NCI-H460 (cell line): ENCODE measurements at places on chromosomes 1 and 21. TPM values are rescaled to one million over a fixed set of nuclear protein-coding genes. Genes with fewer than 3 reads are reported as not detected.

Gene RRP1
- total RNA-seq, result 23.3 and 24.9 TPM in 2 replicates

Gene PKLR
- not detected in 2 replicates for total RNA-seq

Gene THEM5
- not detected in 2 replicates for total RNA-seq

Gene EFHD2
- total RNA-seq, result 212 and 236 TPM in 2 replicates

Gene RHD
- not detected in 2 replicates for total RNA-seq

Gene FCRL5
- not detected in 2 replicates for total RNA-seq

Gene LCE1F
- not detected in 2 replicates for total RNA-seq

Gene OR6N1
- total RNA-seq, result not detected in 2 replicates

Gene PTPRC
- not detected in 2 replicates for total RNA-seq

Gene RCC1
- 34.2 and 38.9 TPM in 2 replicates for total RNA-seq

Gene LCE3D
- not detected in 2 replicates for total RNA-seq

Gene SETSIP
- total RNA-seq, result 0.17 TPM in 1 of 2 replicates, not detected in the other

Gene FCRLB
- total RNA-seq, result 0.97 and 2.0 TPM in 2 replicates

Gene ZNF683
- not detected in 2 replicates for total RNA-seq

Gene KLHL12
- total RNA-seq, result 41.0 and 44.6 TPM in 2 replicates

Gene ZNF687
- 22.6 and 23.0 TPM in 2 replicates for total RNA-seq

Gene TSPAN1
- total RNA-seq, result 0.07 and 1.0 TPM in 2 replicates

Gene CFH
- 68.8 and 75.6 TPM in 2 replicates for total RNA-seq

Gene HPDL
- 2.9 TPM in 2 replicates for total RNA-seq

Gene NFASC
- total RNA-seq, result 0.12 and 0.52 TPM in 2 replicates

Gene RIMS3
- 0.46 and 0.50 TPM in 2 replicates for total RNA-seq

Gene ANGPTL3
- not detected in 2 replicates for total RNA-seq

Gene ATAD3A
- total RNA-seq, result 24.5 and 25.9 TPM in 2 replicates
